ENCODE measurements at places on chromosomes 4 and X. TPM values are rescaled to one million over a fixed set of nuclear protein-coding genes. Genes with fewer than 3 reads are reported as not detected.

GRCh38 chr4:109749388-109750082, 19.7 kb upstream of the PLA2G12A start:
- DNase-seq = no peak

Gene GUCY1A1
- 0.07 TPM for polyA plus RNA-seq

Gene SORBS2
- polyA plus RNA-seq = 0.55 TPM

Gene SSX4B
- polyA plus RNA-seq = not detected
